ENCODE measurements at places on chromosomes 1 and 21.

GRCh38 chr1:32334864-32335534 lies 1.0 kb downstream of the MARCKSL1 start:
- DNase-seq, result no peak

- no peak for DNase-seq
Measured at GRCh38 chr1:186845576-186846210, 16.9 kb downstream of the PLA2G4A start.

DNA sequence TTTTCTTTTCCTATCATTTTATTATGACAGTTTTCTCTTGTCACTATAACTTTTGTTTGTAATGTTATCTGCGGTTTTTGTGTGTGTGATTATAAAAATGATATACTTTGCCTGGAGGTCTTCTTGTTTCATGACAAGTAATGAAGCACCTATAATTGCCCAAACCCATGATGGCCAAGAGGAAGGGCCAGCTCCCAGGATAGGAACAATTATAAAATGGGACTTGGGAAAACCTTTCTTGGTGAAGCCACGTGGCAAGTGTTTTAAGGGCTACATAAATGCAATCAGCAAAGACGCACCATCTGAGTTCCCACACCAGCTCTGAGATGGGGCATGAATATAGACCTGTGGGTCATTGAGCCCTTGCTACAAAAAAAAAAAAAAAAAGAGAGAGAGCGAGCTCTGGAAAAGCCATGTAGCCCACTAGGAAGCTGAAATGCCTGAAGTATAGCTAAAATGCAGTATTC lies 462.6 kb upstream of the RUNX1 start:
- no peak for DNase-seq

- DNase-seq, result no peak
Measured at GRCh38 chr1:79079770-79080169, 73.2 kb upstream of the ADGRL4 start.

DNA sequence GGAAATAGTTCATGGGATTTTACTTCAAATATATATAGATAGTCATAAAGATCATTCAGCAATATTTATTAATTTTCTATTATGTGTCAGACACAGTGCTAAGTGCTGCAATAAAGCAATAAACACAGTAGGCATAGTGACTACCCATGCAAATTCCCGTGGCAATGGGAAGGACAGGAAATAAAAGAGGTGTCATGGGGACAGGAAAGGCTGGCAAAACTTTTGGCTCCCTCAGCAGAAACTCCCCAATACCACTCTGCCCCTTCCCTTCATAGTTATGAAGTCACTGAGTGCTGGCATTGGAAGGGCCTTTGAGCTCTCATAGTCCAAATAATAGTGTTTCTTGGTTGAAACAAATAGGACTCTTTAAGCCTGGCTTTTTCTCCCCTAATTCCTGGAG lies 104.4 kb upstream of the DPT start:
- no peak for DNase-seq

Measured in left forelimb (tissue), 1 donor.